ENCODE measurements at places on chromosomes 12 and 14. TPM values are rescaled to one million over a fixed set of nuclear protein-coding genes. Genes with fewer than 3 reads are reported as not detected.

STRAP gene
- 62.7 TPM for total RNA-seq

PPP2R5C gene
- 113 TPM for total RNA-seq

RNF212B gene
- total RNA-seq = not detected

- DNase-seq = no peak
Observed at GRCh38 chr14:22255017-22255950, 333.7 kb downstream of the DAD1 start.

DNA sequence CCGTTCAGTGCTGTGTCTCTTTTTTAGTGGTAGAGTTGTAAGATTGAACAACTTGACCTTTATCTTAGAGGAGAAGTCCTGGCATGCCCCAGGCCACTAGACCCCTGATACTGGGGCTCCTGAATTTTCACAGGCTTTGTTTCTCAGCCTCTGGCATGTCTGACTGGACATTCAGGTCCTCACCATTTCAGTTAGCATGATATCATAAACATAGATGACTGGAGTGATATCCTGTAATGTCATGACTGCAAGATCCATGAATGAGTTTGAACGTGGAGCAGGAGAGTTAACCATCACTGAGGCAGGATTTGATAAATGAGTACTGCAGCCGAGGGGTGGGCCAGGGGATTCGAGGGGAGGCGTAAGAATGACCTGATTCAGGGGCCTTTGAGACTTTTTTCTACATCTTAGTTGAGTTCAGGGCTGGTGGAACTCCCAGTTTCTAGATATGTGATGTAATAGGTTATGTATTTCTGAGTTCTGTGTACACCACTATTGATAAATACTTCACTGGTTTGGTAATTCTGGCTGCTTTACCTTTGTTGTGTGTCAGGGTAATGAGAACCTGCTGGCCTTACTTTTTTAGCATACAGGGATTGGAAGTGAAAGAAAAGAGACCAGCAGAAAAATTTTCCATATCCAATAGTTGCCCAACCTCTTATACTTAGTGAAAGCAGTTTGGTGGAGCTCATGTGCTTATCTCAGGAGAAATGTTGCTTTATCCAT lies 217.0 kb downstream of the SYNE2 start:
- no peak for DNase-seq

Measured in tibial nerve (tissue), 4 donors.